ENCODE measurements at places on chromosomes 6 and 20.

DNA sequence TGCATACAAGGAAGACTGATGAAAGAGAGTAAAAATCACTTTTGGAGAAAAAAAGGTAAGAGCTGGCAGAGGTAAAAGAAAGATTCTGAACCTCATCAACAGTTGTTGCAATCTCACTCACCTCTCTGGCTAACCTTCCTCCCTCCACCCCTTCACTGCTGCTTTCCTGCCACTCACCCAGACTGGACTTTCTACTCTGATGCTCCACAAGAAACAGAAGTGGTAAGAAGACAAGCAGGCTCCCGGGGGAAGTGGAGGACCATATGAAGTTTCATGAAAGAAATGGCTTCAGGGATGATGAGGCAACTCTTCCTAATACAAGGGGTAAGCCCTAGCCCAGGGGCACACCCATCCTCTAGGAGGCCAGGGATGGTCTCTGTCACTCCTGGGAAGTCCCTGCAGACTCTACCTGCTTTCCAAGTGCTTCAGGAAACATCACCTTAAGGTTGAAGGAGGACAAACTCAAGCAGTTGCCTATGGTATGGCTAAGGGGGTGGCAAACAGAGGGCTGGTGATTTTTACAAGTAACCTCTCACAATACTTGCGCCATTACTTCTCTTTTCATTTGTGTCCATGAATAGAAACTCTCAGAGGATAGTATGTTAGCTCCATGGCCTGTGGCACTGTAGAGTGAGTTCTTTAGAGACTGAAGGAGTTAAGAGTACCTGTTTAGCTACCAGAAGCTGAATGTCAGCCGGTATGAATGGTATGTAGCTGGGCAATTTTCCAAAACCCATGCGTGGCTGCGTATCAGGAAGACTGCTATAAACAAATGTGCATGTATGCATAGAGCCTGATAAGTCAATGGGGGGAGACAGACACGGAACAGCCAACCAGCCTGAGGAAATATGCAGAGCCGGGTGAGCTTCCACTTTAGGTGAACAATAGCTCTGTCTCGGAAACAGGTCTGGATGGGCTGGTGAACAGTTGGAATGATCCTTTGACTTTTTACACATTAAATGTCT, 112.0 kb downstream of the BACH2 start:
- DNase-seq = no peak
- H3K4me3 ChIP-seq = no peak overlapping the region
- H3K27me3 ChIP-seq = no peaks in the 10 kb centered on the region
- H3K36me3 ChIP-seq = no peaks in the 10 kb centered on the region

DNA sequence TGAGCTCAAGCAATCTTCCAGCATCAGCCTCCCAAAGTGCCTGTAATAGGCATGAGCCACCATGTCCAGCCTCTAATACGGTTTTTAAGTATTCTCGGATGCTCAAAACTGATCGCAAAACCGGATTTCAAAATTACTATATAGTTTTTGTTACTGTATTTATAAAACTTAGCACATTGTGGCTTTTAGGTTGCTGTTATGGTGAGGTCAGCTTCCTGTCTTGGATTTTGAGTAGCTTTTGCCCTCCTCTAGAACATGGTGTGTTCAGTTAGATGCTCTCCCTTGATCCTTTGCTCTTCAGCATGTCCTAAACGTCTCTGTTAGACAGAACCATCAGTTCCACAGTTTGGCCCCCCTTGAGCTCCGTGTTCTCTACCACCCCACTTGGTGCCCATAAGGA, 96.2 kb downstream of the RPP40 start:
- no peak overlapping the region for H3K27ac ChIP-seq
- H3K4me1 ChIP-seq = peaks cover 49% of the 10 kb centered on the region
- no peaks in the 10 kb centered on the region for H3K36me3 ChIP-seq
- DNase-seq = no peak
- H3K27me3 ChIP-seq = no peaks in the 10 kb centered on the region

GRCh38 chr20:38159957-38160756, 4.9 kb downstream of the TGM2 start:
- H3K4me1 ChIP-seq = peaks cover 16% of the 10 kb centered on the region
- H3K36me3 ChIP-seq = no peaks in the 10 kb centered on the region
- DNase-seq = no peak
- peak overlapping the region; percentile 7 for H3K27ac ChIP-seq
- no peak overlapping the region for H3K4me3 ChIP-seq

DNA sequence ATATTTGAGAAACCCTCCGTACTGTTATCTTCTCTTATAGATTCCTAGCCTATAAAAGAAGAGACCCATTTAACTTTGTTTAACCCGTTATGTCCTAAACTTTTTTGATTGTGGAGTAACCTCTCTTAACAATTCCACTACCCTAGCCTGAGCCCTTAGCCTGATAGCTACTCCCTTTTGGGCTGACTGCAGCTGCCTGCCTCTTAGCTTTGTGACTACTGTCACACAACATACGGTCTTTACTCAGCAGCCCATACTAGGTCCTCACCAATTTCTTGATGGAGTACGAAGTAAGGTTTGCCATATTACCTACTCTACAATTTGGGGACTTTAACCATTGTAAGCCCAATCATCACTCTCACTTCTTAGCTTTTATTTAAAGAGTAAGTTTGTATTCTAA, 72.7 kb downstream of the QRSL1 start:
- H3K4me3 ChIP-seq = no peak overlapping the region
- H3K4me1 ChIP-seq = no peaks in the 10 kb centered on the region
- no peaks in the 10 kb centered on the region for H3K36me3 ChIP-seq
- no peak for DNase-seq
- H3K27ac ChIP-seq = no peak overlapping the region

- H3K4me1 ChIP-seq = peaks cover 4% of the 10 kb centered on the region
- no peaks in the 10 kb centered on the region for H3K27me3 ChIP-seq
- H3K36me3 ChIP-seq = no peaks in the 10 kb centered on the region
- no peak overlapping the region for H3K27ac ChIP-seq
Measured at GRCh38 chr6:45965792-45966191, 49.9 kb downstream of the CLIC5 start.

DNA sequence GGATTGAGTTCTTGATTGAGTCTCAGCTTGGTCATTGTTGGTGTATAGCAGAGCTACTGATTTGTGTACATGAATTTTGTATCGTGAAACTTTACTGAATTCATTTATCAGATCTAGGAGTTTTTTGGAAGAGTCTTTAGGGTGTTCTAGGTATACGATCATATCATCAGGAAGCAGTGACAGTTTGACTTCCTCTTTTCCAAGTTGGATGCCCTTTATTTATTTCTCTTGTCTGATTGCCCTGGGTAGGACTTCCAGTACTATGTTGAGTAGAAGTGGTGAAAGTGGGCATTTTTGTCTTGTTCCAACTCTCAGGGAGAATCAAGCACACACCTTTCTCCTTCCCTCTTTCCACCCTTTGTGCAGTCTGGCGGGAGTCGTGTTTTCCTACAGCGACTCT, 26.4 kb downstream of the RPP40 start:
- no peaks in the 10 kb centered on the region for H3K27me3 ChIP-seq
- no peak overlapping the region for H3K4me3 ChIP-seq
- DNase-seq = no peak

DNA sequence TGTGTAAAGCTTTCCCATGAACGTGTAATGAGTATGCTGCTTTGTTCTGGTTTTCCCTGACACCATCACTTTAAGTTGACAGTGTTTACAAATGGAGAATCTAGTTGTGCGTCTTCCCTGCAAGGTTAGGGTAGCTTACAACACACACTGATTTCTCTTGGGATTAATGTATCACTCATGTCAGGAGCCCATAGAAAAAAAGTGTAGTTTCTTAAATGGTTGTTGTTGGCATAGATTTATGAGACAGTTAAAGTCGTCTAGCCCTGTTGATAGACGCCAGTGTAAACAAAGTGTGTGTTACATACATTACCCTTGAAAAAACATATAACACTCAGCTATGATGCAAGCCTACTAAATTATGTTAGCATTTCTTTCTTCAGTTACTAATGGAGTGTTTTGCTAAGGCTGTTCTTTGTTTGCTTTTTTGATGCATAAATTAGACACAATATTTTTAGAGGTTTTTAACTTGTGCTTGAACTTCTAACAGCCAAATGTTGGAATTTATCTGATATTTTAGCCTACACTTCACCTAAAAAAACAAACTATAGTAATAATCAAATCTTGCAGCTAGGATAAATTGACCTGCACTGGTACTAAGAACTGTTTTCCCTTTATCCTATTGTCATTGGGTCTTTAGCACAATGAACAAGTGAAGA, 88.6 kb downstream of the RNF217 start:
- H3K27me3 ChIP-seq = no peaks in the 10 kb centered on the region
- H3K27ac ChIP-seq = no peak overlapping the region
- H3K36me3 ChIP-seq = no peaks in the 10 kb centered on the region
- DNase-seq = no peak
- H3K4me1 ChIP-seq = no peaks in the 10 kb centered on the region

DNA sequence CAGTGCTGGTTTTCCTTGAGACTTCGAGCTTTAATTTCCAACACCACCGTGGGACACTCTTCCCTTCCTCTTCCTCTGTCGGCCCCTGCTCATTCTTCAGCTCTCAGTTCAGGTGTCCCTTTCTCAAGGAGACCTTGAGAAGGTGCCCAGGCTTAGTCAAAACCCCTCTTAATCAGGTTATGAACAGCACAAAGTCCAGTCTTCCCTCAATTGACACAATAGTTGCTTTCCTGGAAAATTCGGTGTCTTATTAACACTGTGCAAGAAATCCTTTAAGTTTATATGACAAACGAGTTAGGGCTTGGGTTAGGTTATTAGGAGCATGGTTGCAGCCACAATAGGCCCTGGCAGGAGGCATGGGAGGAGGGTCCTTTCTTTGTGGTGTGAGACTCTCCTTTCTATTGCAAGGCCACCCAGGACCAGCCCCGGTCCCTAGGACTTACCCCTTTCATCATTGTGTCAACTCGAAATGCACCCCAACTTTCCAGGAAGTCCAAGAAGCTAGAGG, 1.5 kb upstream of the NSFL1C start:
- peaks cover 27% of the 10 kb centered on the region for H3K4me1 ChIP-seq
- H3K27ac ChIP-seq = peak overlapping the region; percentile 94
- H3K4me3 ChIP-seq = no peak overlapping the region
- H3K36me3 ChIP-seq = no peaks in the 10 kb centered on the region

GRCh38 chr6:111481836-111482187, 1.2 kb downstream of the REV3L start:
- peaks cover 57% of the 10 kb centered on the region for H3K4me1 ChIP-seq
- no peaks in the 10 kb centered on the region for H3K27me3 ChIP-seq
- peak overlapping the region; percentile 93 for H3K4me3 ChIP-seq
- H3K27ac ChIP-seq = peak overlapping the region; percentile 100
- DNase-seq = no peak
- no peaks in the 10 kb centered on the region for H3K36me3 ChIP-seq

DNA sequence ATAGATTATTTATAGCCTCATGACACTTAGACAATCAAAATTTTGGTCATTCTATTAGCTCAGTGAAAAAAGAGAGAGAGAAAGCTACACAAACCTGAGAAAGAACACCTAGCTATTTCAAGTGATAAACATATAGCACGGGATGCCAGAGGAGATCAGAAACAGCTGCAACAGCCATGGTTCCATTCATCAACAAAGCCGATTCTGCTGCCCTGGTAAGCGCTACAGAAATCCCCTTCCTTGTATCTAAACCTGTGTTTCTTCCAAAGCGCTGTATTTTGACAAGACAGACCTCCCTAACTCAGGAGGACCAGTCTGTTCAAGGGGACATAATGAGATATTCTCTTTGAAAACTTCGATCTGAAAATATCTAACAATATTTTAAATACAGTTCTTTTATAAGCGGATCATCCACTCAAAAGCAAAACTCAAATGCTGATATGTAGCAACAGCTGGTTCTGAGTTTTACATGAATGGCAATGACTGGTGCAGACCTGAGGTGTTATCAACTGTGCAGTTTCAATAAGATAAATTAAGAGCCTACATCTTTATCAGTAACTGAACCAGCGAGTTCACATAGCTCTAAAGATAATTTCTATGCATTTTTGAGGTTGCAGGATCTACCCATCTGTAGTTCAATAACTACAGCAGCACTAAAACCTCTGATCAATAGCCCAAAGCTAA, 447.8 kb downstream of the FRK start:
- no peak for DNase-seq
- no peak overlapping the region for H3K27ac ChIP-seq
- no peaks in the 10 kb centered on the region for H3K4me1 ChIP-seq
- H3K36me3 ChIP-seq = no peaks in the 10 kb centered on the region

- DNase-seq = no peak
- no peaks in the 10 kb centered on the region for H3K27me3 ChIP-seq
- no peaks in the 10 kb centered on the region for H3K4me1 ChIP-seq
- no peak overlapping the region for H3K4me3 ChIP-seq
- no peaks in the 10 kb centered on the region for H3K36me3 ChIP-seq
Measured at GRCh38 chr6:5871296-5871695, 135.4 kb downstream of the NRN1 start.

DNA sequence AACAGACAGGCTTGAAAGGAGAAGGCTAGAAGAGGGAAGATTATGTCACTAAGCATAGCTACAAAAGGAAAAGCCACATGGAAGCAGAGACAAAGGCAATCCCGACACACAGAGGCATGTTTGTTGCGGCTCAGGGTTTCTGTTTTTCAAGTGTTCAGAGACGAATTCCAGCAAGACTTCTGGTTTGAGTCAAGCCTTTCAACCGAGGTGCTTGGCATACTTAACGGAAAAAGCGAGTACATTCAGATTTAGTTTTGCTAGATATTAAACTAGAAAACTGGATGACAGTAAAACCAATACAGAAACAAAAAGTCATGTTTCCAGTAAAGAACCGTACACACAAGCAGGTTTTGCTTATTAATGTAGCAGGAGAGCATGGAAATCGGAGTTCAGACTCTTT, 27.2 kb downstream of the MCUR1 start:
- no peaks in the 10 kb centered on the region for H3K36me3 ChIP-seq
- no peak overlapping the region for H3K4me3 ChIP-seq
- peaks cover 4% of the 10 kb centered on the region for H3K4me1 ChIP-seq
- DNase-seq = no peak
- H3K27ac ChIP-seq = peak overlapping the region; percentile 44

DNA sequence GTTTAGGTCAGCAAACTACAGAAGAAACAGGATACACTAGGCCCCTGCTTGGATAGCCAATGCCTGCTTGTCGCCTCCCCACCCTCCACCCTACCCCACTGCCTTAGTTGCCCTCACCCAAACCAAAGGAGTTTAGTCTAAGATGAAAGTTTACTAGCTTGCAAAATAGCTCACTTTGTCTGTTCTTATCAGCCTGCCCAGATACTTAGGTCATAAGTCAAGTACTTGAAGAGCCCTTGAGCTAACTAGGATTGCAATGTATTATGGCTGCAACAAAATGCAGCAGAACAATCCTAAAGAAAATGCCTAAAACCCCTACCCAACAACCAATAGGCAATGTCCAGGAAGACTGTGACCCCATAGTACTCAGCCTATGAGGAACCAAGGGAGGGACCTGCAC, 7.3 kb upstream of the ENTPD6 start:
- H3K36me3 ChIP-seq = no peaks in the 10 kb centered on the region
- no peak overlapping the region for H3K4me3 ChIP-seq
- no peaks in the 10 kb centered on the region for H3K27me3 ChIP-seq
- no peak overlapping the region for H3K27ac ChIP-seq
- H3K4me1 ChIP-seq = no peaks in the 10 kb centered on the region

All from transverse colon (tissue), 4 donors.